ENCODE measurements at places on chromosomes 7 and 10. TPM values are rescaled to one million over a fixed set of nuclear protein-coding genes. Genes with fewer than 3 reads are reported as not detected.

DNA sequence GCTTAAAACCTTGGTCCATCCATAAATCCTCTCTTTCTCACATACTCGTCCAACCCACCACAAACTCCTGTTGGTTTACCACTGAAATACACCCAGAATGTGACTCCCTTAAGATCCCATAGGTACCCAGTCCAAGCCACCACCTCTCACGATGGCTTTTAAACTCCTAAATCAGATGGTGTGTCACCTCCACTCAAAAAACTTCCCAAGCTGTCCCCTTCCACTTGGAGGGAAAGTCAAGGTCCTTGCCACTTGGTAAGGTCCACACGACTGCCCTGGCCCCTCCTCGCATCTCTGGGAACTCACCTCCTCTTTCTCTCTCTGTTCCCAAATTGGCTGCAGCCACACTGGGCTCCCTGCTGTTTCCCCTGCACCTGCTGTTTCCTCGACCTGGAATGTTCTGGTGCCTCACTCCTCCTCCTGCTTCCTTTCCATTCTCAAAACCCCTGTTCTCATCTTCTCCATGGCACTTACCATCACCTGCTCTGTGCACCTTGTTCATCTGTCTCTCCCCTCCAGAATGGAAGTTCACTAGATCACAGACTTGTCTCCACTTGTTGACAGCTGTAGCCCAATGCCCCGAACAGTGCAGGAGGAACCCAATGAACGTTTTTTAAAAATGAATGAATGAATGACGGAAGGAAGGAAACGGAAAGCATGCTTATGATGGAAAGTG lies 23.0 kb downstream of the ZFAND2A start:
- no peak for DNase-seq
- no peaks in the 10 kb centered on the region for H3K36me3 ChIP-seq
- H3K4me1 ChIP-seq, result peaks cover 15% of the 10 kb centered on the region
- peak overlapping the region; percentile 63 for H3K4me3 ChIP-seq
- H3K27me3 ChIP-seq, result no peaks in the 10 kb centered on the region

GRCh38 chr7:21086688-21087087 lies 300.0 kb upstream of the SP8 start:
- no peaks in the 10 kb centered on the region for H3K4me1 ChIP-seq
- no peak overlapping the region for H3K4me3 ChIP-seq
- H3K36me3 ChIP-seq, result no peaks in the 10 kb centered on the region
- no peaks in the 10 kb centered on the region for H3K27me3 ChIP-seq

Gene AKR1B15
- 1.1 TPM for total RNA-seq

GRCh38 chr7:153276394-153276793 lies 516.8 kb downstream of the ACTR3B start:
- H3K27ac ChIP-seq, result no peak overlapping the region
- H3K4me1 ChIP-seq, result no peaks in the 10 kb centered on the region
- H3K36me3 ChIP-seq, result no peaks in the 10 kb centered on the region
- no peaks in the 10 kb centered on the region for H3K27me3 ChIP-seq
- H3K4me3 ChIP-seq, result no peak overlapping the region

DNA sequence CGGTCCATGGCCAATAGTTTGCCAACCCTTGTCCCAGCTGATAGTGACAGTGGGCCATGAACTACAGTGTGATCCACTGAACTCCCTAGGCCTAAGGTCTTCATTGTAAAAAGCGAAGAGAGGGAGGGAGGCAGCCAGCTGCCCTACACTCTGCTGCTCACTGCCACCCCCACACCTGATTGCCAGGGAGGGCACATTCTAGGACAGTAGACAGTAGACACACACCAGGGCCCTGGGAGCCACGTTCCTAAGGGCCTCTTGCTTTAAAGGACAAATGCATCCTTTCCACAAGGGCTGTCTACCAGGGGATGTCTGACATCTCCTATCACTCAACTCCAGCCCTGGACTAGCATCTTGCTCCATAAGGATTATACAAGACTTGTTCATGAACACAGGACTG lies 122.2 kb downstream of the DLG5 start:
- H3K36me3 ChIP-seq, result peaks cover 99% of the 10 kb centered on the region
- no peak overlapping the region for H3K4me3 ChIP-seq
- no peak overlapping the region for H3K27ac ChIP-seq

DNA sequence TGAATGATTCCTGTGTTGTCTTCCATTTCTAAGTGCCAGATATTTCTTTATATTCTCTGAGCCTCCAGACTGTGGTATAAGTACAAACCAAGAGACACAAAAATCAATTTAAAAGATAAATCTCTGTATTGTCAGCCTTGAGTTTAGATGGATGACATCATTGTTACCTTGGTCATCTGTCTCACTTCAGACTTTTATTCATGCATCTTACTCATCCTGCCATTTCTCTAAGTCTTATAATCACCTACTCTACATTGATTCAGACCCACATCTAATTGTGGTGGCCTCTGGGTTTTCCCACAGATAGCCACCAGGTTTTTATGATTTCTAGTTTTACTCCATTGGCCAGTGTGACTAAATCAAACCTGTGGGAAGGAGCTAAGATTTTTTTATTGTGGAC lies 26.8 kb upstream of the HDAC9 start:
- H3K4me3 ChIP-seq, result no peak overlapping the region

DNA sequence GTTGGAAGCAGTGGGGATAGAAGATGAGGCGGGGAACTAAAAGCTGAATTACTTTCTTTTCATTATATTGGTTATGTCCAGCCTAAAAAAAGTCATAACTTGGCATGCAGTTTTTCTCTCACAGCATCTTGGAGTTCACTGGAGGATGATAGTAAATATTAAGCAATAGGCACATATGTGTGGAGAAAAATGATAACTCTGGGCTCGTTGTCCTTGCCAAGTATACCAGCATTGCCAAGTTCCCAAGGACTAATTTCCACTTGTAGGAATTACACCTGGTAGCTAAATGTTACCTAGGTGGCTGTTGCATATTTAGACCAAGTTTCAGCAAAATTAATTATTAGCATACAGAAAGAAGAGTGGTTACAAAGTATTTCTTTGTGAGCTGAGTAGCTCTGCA lies 1007.6 kb downstream of the ANKRD7 start:
- no peaks in the 10 kb centered on the region for H3K36me3 ChIP-seq
- no peaks in the 10 kb centered on the region for H3K4me1 ChIP-seq
- H3K27ac ChIP-seq, result no peak overlapping the region
- no peak for DNase-seq
- no peaks in the 10 kb centered on the region for H3K27me3 ChIP-seq
- no peak overlapping the region for H3K4me3 ChIP-seq

Gene ABCA13
- total RNA-seq, result 0.64 TPM

- H3K27me3 ChIP-seq, result no peaks in the 10 kb centered on the region
- H3K36me3 ChIP-seq, result no peaks in the 10 kb centered on the region
- H3K4me1 ChIP-seq, result no peaks in the 10 kb centered on the region
- no peak overlapping the region for H3K4me3 ChIP-seq
- DNase-seq, result no peak
- H3K27ac ChIP-seq, result no peak overlapping the region
These were observed 207.9 kb upstream of the MYO3A start for GRCh38 chr10:25725917-25726716.

Gene GPR15LG
- total RNA-seq, result 6.9 TPM

DNA sequence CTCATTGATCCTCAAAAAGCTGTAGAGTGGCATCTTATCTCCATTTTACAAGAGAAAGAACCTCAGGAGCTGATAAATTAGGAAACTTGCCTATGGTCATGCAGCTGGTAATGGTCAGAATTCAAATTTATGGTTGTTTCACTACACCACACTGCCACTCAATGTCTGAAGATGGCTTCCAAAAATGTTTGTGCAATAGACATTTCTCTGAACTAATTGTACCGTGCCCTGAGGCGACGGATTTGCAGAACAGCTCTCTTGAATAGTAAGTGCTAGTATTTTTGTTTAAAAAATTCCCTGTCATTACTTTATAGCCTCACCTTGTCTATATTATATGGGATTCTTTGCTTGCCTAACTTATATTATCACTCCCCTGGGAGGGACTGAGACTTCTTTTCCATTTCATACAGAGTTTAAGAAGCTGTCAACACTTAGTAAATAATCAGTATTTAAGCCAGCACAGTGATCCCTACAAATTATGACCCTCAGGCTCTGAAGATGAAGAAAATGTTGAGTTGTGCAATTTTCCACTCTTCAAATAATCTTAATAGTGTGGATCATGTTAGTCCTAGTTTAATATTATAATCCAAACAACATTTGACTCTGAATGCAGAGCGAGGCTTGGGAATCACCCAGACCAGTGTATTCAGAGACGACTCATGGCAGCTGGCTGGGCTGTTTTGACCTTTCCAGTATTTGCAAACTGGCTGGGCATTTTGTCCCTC lies 346.6 kb downstream of the PTEN start:
- H3K4me3 ChIP-seq, result no peak overlapping the region
- H3K27ac ChIP-seq, result peak overlapping the region; percentile 63
- no peak for DNase-seq
- H3K4me1 ChIP-seq, result peaks cover 12% of the 10 kb centered on the region

Gene GATA3
- total RNA-seq, result 91.0 TPM

Gene MYH16
- not detected for total RNA-seq

Gene ACHE
- not detected for total RNA-seq

GRCh38 chr10:109977382-109977806 lies 30.4 kb upstream of the ADD3 start:
- H3K4me1 ChIP-seq, result peaks cover 29% of the 10 kb centered on the region
- H3K27ac ChIP-seq, result peak overlapping the region; percentile 44
- H3K4me3 ChIP-seq, result no peak overlapping the region

- no peaks in the 10 kb centered on the region for H3K36me3 ChIP-seq
- no peaks in the 10 kb centered on the region for H3K27me3 ChIP-seq
- H3K4me1 ChIP-seq, result no peaks in the 10 kb centered on the region
- DNase-seq, result no peak
These were observed 98.3 kb downstream of the CDH23 start for GRCh38 chr10:71494980-71495381.

DNA sequence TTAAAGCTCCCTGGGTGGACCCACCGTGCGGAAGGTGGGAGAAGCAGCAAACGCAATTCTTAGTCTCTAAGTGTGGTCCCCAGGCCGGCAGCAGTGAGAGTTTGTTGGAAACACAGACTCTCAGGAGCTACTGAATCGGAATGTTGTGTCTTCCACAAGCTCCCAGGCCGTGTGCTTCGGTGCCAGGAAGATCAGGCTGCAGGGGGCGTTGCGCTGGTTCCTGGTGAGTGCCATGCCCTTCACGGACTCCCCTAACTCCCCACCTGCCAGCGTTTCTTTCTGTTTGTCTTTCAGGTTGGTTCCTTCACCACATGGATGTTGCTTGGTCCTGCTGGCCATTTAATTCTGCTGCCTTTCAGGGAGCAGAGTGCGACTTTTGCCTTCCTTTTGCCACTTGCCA lies 91.2 kb upstream of the PITRM1 start:
- H3K27me3 ChIP-seq, result no peaks in the 10 kb centered on the region
- no peak overlapping the region for H3K4me3 ChIP-seq
- no peaks in the 10 kb centered on the region for H3K4me1 ChIP-seq
- peak; percentile 41 for DNase-seq
- H3K27ac ChIP-seq, result no peak overlapping the region

- H3K4me1 ChIP-seq, result peaks cover 14% of the 10 kb centered on the region
- H3K27ac ChIP-seq, result no peak overlapping the region
- no peak for DNase-seq
- no peaks in the 10 kb centered on the region for H3K36me3 ChIP-seq
- no peaks in the 10 kb centered on the region for H3K27me3 ChIP-seq
These were observed 65.9 kb downstream of the PDIA4 start for GRCh38 chr7:148962440-148962822.

DNA sequence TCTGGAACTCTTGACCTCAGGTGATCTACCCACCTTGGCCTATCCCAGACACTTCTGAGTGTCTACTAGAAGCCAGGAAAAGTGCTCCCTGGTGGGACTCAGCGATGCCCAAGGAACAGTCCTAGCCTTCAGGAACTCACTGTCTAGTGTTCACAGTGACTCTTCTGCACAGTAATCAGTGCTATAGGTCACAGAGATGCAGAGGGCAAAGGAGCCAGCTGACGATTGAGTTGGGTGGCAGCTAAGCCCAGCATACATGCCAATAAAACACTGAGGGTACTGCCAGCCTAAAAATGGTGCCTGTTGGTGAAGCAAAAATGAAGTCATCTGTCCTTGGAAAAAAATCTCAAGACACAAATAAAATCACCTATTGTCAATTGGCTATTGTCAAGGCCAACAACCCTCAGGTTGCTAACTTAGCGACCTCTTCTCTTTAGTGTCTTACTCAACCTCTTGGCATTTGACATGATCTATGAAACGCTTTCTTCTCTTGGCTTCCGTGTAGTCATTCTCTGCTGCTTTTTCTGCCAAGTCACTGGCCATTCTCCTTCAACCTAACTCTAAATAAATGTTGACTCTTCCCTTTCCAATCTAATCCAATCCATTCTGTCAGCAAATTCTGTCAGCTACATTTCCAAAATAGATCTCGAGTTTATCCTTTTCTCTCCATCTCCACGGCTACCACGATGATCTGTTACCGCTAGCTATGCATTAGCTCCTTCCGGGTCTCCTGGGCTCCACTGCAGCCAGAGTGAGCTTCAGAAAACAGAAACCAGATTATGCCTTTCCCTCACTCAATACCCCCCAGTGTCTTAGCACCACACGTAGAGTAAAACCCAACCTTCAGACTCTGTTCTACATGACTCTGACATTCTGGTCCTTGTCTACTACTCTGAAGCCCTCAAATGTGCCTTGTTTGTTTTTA lies 99.2 kb downstream of the ATXN7L1 start:
- no peaks in the 10 kb centered on the region for H3K27me3 ChIP-seq
- H3K36me3 ChIP-seq, result no peaks in the 10 kb centered on the region
- H3K4me3 ChIP-seq, result no peak overlapping the region
- H3K4me1 ChIP-seq, result peaks cover 6% of the 10 kb centered on the region

DNA sequence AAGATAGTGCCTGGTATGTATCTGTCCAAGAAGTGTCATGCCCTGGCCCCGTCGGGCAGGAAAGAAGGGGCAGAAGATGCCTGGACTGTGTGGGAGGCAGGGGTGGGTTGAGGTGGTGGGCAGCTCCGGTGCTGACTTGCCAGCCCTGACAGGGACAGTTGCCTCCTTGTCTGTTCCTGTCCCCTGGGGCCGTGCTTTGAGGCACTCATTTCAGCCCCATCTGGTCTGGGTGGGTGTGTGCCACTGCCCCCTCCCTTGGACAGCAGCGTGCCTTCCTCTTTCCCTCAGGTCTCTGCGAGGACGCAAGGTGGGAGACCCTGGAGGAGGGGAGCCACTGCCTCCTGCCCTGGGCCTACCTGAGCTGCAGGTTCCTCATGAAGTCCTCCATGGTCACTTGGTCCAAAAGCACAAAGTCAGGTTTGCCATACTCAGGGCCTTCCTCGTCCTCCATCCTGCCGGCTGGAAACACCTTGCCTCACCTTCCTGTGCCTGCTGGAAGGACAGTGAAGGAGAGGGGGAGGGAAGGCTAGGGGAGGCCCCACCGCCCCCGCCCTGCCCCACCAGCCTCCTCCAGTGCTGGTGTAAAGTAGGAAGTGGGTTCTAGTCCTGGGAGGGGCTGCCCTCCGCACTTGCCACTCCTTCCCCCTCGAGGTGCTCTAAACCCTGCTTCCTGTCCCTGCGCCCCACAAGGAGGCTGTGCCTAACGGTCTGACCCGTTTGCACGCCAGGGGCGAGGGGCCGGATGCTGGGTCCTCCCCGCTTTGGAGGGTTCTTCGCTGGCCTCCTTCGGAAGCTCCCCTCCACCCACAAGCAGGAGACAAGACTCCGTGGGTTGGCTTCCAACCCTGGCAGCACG lies at the start of gene MYO1G:
TSS of gene MYO1G (minus strand) at position 505 of the 856 bp plus-strand sequence. CDS start at position 451, 54 bp downstream.
- no peaks in the 10 kb centered on the region for H3K27me3 ChIP-seq
- H3K27ac ChIP-seq, result peak within 1 kb of the TSS; percentile 57
- H3K4me3 ChIP-seq, result peak within 1 kb of the TSS; percentile 22
- DNase-seq, result peak; percentile 72
- H3K4me1 ChIP-seq, result peaks cover 35% of the 10 kb centered on the region
- peaks cover 22% of the 10 kb centered on the region for H3K36me3 ChIP-seq

GRCh38 chr10:120938822-120939221 lies 87.7 kb downstream of the WDR11 start:
- no peak overlapping the region for H3K27ac ChIP-seq
- H3K36me3 ChIP-seq, result no peaks in the 10 kb centered on the region
- DNase-seq, result no peak
- H3K4me3 ChIP-seq, result no peak overlapping the region
- H3K27me3 ChIP-seq, result peaks cover 4% of the 10 kb centered on the region
- peaks cover 7% of the 10 kb centered on the region for H3K4me1 ChIP-seq

Gene SLC25A28
- 69.4 TPM for total RNA-seq

Gene SERPINE1
- total RNA-seq, result 7.8 TPM

Gene TCAF2
- total RNA-seq, result 9.0 TPM
